CD4-positive, alpha-beta T cell treated with Interleukin-6 for 4 hours (primary cell): ENCODE measurements at places on chromosomes 4 and X.
A peak's percentile ranks its signal among the peaks of the same experiment; 100 is the strongest.

- no peak for DNase-seq
Observed at GRCh38 chr4:38205261-38205660, 245.1 kb downstream of the PTTG2 start.

GRCh38 chr4:173930329-173930967 is 353.0 kb downstream of the FBXO8 start:
- DNase-seq, result no peak

- no peak for DNase-seq
Observed at GRCh38 chr4:146638786-146639505, at the start of gene POU4F2. TSS of gene POU4F2 (plus strand) at chr4:146638893. CDS start at chr4:146639141, 248 bp downstream.

GRCh38 chr4:145881576-145881975 is 57.0 kb downstream of the ZNF827 start:
- DNase-seq, result no peak

DNA sequence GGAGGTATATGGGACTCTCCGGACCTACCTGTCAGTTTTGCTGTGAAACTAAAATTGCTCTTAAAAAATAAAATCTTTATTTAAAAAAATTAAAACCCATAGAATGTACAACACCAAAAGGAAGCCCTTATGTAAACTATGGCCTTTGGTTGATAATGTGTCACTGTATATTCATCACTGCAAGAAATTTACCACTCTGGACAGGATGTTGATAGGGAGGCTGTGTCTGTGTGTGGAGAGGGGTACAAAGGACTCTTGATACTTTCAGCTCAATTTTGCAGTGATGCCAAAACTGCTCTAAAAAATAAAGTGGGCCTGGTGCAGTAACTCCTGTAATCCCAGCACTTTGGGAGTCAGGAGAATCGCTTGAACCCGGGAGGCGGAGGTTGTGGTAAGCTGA is 2.9 kb upstream of the ZMYM3 start:
- no peak for DNase-seq

GRCh38 chrX:1012678-1013300 is 199.7 kb downstream of the CRLF2 start:
- no peak for DNase-seq

GRCh38 chr4:113212613-113213012 is 163.2 kb downstream of the ANK2 start:
- no peak for DNase-seq

DNA sequence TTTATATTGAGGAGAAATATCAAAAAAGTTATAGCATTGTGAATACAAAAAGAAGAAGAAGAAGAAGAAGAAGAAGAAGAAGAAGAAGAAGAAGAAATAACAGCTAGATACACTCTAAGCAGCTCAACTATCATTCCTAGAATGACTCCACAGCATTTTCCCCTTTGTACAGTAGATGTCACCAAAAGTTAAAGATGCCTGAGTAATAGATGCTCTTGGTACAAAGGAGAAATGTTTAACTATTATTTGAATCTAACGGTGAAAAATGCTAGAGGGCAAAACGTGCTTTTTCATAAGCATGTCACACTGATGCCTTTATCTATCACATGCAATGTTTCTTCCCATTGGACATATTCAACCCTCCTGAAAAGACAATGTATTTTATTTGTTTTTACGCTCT is 178.4 kb upstream of the GPRIN3 start:
- DNase-seq, result no peak

GRCh38 chr4:6207602-6208001 is 7.3 kb upstream of the JAKMIP1 start:
- DNase-seq, result no peak

DNA sequence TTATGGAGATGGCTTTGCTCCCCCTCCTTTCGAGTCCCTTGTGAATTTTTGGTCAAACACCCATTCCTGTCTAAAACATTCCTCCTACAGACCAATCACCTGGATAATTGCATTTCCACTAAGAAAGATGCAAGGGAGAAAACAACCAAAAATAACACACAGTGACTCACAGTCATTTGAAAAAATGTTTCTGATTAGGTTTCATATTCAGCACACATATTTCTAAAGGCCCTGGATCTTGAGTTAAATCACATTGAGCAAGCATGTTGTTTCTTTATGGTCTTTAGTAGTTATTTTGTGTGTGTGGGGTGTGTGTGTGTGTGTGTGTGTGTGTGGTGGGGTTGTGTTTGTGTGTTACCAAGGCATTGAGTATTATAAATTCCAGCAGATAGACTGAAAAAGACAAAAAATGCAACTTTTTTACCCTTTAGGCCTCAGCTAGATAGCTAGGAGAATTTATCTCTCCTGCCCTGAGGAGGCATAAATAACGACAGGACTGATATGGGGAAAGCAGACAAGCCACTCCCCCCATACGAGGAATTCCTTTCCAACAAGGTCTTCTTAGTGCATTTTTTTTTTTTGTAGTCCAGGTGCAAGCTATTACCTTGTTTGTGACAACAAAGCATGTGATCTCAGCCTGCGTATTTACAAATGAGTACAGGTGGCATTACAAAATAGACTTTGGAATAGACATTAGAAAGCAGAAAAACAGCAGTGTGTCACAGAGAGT is 265.4 kb upstream of the ADGRL3 start:
- DNase-seq, result no peak

- DNase-seq, result no peak
Observed at GRCh38 chr4:5423670-5424069, 284.7 kb downstream of the EVC2 start.

- DNase-seq, result no peak
Observed at GRCh38 chrX:140701480-140701879, 8.1 kb upstream of the LINC00632 start.

- DNase-seq, result no peak
Observed at GRCh38 chr4:103292959-103293358, 94.8 kb upstream of the CENPE start.

DNA sequence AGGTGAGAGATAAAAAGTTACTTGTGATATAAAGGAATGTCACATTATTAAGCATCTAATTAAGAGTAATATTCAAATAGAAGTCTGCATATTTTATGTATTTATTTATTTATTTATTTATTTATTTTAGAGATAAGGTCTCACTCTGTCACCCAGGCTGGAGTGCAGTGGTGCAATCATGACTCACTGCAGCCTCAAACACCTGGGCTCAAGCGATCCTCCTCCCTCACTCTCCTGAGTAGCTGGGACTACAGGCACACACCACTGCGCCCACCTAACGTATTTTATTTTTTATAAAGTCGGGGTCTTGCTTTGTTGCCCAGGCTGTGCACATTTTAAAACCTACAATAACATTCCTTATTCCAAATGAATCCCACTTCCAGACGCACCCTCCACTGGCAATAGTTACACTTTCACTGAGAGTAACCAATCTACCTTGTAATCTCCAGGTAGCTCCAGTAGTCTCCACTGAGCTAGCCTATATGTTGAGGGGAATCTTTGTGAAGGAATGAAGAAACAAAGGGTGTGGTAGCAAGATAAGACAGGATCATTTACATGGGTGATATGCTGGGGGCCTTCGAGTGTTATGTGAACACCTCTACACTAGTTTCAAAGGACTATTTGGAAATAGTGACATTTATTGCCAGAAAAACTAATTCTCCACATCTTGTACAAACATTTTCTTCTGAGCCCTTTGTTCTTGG is 11.9 kb downstream of the SH3D19 start:
- no peak for DNase-seq

DNA sequence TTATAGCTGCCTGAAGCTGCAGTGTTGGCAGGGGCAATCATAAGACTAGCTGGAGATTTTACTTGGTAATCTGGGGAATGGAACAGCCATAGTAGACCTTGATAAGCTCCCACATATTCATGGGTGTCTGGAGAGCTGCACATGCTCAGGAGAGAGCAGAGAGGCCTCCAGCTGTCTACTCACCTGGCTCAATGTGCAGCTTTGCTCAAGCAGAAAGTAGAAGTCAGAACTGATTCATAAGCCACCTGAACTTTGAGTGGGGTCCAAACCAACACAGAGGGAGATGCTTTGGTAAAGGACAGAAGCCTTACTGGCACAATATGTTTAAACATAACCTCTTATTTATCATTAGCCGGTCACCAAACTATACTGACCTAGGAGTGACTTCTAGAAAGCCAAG is 54.4 kb downstream of the KDM6A start:
- no peak for DNase-seq

DNA sequence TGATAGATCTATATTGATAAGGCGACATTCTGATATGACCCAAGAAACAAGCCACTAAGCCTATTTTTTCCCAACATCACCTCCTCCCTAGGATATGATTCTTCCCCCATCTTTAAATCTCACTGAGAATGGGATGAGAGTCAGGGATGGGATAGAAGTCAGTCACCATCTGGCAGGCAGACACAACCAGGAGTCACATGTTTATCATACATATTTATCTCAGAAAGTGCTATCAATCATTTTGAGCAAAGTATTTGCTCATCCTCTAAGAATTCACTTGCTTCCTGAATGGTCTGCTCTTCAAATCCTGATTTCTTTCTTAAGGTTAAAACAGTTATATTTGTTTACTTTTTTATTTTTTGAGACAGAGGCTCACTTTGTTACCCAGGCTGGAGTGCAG is 20.3 kb downstream of the DNAAF6 start:
- no peak for DNase-seq

DNA sequence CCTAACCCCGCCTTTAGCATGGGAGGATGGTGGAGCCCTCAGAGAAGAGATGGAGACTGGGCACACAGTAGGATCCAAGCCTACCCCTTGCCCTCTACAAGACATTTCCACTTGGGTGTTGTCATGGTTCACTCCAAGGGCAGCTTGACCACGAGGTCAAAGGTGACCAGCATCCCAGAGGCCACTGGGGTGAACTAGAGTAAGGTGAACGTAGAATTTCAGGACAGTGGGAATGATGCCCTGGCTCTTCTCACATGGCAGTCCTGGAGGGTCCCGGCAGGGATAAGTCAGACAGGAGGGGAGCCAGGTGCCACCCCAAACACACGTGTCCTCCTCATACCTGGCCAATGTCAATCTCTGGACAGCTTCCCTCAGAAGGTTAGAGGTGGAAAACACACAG is 274.2 kb upstream of the AGTR2 start:
- no peak for DNase-seq

DNA sequence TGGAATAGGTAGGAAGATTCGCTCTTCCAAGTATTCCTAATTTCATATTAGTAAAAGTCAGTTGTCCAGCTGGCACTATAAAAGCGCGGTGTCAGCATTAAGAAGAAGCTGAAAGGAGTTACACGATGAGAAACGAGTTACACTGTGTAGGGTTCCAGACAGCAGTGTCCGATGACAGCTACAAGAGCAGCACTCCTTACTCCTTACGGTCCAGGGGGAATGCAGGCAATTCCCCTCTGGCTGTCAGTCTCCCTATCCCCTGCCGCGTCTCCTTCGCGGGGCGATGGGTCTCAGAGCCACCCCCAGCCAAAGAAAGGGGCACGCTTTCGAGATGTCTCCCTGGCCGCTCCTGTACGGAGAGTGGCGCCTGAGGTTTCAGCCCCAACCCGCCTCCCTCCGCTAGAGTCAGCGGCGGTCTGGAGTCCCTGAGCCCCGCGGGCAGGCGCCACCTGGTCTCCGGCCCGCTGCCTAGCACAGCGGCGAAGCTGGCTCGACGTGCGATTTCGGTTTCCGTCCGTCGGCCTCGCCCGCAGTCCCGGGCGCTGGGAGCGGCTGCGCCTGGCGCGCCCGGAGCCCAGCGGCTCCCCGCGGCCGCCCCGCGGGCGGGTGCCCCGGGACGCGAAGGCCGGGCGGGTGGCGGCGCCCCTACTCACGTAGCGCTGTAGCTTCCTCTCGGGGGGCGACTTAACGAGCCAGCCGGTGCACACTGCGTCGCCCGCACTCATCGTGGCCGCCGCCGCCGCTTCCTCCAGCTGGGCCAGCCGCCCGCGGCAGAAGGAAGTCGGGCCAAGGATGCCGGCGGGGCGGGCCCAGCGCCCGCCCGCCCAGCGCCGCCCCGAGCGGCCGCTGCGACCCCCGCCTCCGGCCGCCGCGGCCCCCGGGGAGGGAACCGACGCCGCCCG is at the start of gene GAB3:
Gene GAB3 (minus strand): TSS at position 777 of the 902 bp plus-strand sequence. CDS start 52 bp downstream, at position 725.
- DNase-seq, result peak; percentile 59

- DNase-seq, result no peak
Observed at GRCh38 chrX:41666251-41666650, 22.5 kb upstream of the GPR34 start.

DNA sequence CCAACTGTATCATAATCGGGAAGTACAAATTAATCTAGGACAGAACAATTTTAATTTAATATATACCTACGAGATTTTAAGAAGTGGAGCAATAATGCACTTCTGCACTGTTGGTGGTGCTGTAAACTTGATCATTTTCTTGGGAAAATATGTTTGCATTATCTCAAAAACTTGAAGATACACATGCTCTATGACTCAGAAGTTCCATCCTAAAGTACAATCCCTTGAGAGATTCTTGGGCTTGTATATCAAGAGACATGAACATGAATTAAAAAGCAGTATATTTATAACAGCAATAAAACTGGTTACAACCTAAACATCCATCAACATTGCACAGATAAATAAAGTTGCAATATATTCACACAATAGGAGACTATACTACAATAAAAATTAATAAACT is 168.8 kb downstream of the CLCN4 start:
- no peak for DNase-seq

DNA sequence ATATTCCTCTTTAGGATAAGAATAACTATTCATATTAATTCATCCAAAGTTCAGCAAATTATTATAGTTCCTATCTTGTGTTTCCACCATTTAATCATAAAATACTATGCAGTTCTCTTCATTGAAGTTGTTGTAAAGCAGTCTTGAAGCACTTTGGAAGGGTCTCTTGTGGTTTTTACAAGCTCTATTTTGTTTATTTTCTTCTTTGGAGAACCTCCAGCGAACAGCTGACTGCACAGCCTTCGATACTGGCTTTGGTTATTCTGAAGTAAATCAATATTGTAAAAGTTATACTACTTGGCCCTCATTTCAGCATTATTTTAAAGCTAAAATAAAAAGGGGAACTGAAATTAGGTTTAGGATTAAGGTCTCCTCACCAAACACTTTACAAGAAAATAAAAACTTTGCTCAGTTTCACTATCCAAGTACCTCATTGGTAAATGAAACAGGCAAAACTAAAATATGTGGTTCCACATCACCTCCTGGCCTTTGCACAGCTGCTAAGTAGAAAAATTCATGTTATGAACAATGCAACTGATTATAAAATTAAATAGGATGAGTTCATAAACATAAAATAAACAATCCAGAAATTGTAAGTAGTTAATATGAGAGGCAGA is 1629.2 kb upstream of the ADGRL3 start:
- no peak for DNase-seq

DNA sequence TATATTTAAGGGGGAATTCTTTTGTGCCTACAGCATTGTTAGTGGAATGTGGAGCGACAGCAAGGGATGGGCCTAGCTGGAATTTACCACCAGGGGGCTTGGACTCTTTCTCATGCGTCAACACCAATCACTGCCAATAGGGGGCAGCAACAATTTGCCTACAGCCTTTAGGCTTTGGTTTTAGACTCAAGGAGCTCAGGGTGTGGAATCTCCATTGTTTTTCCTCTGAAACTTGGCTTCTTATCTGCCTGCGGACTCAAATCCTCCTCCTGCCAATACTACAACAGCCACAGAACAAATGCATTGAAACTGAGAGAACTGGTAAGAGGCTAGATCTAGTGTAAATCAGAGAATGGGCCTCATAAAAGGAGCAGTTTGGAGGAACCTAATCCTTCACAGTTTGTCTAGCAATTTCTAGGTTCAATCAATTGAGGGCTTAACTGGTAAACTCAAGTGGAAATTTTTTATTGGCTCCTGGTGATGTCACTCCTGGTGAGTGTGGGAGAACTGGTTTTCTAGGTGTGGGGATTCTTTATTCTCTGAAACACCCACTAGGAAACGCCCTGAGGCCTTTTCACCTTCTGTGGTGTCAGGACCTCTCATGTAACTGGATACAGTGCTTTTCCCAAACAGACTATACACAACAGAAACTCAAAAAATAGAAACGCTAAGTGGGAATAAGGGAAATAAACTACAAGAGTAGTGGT is 27.9 kb upstream of the TMSB4X start:
- peak; percentile 84 for DNase-seq
